ENCODE measurements at places on chromosomes 7 and 10.
A peak's percentile ranks its signal among the peaks of the same experiment; 100 is the strongest.

DNA sequence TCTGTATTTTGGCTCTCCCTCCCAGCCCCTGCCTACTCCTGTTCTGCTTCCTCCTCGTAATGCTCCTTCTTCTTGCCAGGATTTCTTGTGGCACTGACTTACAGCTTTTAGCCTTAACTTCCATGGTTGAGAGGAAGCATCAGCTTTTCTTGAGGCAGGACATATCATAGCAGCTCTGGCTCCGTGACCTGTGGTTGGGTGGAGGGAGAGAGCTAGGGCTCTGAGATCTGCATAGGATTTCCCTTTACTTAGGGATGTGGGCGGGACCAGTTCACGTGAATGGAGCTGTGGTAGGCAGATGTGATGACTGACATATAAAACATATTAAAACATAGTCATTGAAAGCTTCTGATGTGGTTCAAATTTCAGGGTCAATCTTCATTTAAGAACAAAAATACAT, 10.6 kb upstream of the RAB11FIP2 start:
- DNase-seq = no peak

GRCh38 chr10:123301077-123301857, 147.1 kb downstream of the BUB3 start:
- peak; percentile 79 for DNase-seq

DNA sequence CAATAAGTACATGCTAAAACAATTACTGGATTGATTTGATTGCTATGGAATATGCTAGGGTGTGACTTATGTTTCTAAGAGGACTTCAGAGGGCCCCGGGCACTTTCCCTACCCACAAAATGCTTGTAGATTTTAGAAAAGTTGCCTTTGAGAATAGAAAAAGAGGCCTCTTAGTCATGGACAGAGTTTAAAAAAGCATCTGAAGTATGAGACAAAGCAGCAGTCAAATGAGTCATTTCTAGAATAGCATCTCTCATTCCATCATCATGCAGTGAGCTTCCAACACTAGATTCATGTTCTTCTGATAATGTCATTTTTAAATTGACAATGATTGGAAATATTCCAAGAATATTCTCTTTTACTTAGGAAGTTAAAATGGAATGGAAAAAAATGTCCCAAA, 675.1 kb upstream of the PCDH15 start:
- no peak for DNase-seq

DNA sequence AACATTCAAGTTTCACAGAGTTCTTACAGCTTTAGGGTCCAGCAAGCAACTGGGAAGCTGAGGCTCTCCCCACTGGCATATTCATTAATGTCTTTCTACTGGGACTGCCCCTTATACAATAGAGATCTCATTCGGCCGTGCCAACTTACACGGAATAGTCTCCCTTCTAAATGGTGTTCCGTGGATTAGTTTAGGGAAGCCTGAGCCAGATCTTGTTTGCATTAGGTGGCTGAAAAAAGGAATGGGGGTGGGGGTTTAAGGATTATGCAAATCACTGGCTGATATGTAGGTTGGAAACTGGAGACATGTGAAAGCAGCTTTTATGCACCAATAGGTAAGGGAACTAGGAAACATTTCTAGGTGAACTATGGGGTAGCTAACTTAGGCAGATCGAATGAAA, 218.3 kb downstream of the TRIL start:
- DNase-seq = peak; percentile 35

DNA sequence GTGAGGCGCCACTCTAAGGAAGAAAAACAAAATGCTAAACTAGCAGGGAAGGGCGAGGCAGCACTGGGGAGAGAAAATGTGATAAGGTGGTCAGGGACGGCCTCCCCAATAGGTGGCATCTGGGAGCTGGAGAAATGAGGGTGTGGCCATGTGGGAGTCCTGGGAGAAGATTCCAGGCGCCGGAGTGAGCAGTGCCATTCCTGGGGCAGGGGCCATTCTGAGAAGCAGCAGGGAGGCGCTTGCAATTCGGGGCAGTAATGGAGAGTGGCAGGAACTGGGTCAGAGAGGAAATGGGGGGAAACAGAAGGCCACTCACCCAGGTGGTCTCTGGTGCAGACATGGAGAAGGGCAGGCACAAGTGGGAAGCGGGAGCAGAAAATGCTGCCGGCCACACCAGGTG, 61.8 kb upstream of the LRRC18 start:
- no peak for DNase-seq

GRCh38 chr7:116152276-116152675, 58.1 kb upstream of the TES start:
- no peak for DNase-seq

- DNase-seq = peak; percentile 33
Measured at GRCh38 chr7:70738151-70738885, 393.6 kb upstream of the GALNT17 start.

GRCh38 chr7:2594599-2594998, 35.8 kb downstream of the IQCE start:
- DNase-seq = no peak

DNA sequence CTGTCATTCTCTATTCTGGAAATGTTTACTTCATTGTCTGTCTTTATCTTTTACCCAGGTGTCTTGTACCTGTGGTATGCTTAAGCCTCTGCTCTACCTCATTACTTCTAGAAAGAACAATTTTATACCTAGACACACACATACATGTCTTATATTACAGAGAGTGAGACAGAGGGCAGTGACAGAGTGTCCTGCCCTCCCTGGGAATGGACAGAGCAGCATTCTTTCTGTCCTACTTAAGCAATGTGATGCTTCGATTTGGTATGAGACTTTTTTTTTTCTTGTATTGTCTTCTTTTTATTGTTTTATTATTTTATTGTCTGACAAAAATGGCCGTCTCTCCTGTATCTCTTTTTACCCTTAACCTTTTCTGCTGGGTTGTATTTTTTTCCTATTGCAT, 286.1 kb downstream of the EXOC4 start:
- DNase-seq = no peak

DNA sequence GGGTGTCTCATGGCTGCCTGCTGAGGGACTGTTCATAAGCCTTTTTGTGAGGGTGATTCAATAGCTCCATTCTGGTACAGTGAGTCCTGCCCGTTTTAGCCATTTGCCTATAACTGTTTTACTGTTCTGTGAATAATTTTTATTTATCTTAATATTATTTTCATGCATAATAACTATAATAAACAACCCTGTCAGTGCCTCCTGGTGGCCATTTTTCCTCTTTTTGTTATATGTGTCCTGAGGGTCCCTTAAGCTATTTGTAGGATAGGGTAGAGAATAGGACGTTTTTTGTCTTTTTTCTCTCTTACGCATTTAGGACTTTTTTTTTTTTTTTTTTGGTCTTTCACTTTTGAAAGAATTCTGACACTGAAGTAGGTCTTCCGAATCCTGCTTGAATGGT, 2.9 kb downstream of the C1QL3 start:
- no peak for DNase-seq

- DNase-seq = no peak
Measured at GRCh38 chr7:133911724-133912123, 215.4 kb upstream of the LRGUK start.
